ENCODE measurements at places on chromosomes 2 and 18. TPM values are rescaled to one million over a fixed set of nuclear protein-coding genes. Genes with fewer than 3 reads are reported as not detected.

GRCh38 chr2:33083699-33084387 lies 137.1 kb downstream of the LTBP1 start:
- no peak for DNase-seq

- DNase-seq = no peak
Observed at GRCh38 chr18:30819619-30820018, 222.9 kb downstream of the DSC3 start.

Gene THSD7B
- total RNA-seq = 10.5 TPM

GRCh38 chr2:9463698-9464034 lies 10.7 kb upstream of the IAH1 start:
- DNase-seq = no peak

DNA sequence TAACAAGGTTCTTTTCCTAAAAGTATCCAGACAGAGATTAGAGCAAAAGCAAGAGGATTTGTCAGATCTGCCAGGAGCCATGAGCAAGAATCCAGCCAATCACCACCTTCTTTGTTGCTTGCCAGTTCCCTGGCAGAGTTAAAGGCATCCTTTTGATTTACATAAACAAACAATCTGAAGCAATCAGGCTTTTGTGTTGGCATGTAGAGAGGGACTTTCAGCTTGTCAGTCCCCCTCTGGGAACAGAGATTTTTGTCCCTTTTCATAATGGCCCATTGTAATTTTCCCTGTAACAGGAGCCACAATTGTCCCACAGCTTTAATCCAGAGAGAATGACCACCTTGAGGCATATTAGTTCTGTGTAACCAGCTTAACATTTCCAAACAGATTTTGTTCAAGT lies at the start of gene ERMN:
Gene ERMN (minus strand): TSS at position 39 of the 400 bp plus-strand sequence. CDS start 182 bp downstream, outside the sequence.
- DNase-seq = no peak

DNA sequence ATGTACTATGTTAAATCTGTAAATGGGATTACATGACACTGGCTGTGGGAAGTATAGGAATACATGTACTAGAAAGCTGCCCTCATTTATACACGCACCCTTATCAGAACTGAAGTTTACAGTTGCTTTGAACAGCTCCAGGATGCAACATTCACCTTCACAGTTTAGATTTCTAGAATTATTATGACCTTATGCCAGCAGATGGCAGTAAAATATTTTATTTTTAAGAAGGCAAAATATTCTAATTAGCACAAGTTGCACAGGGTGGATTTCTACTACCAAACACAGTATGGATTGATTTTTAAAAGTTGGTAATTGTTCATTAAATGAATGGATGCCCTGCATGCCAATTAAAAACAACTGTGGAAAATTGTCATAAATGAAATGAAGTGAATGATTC lies 670.4 kb downstream of the KCNJ3 start:
- no peak for DNase-seq

- no peak for DNase-seq
Observed at GRCh38 chr2:176642074-176642473, 372.8 kb downstream of the MTX2 start.

DNA sequence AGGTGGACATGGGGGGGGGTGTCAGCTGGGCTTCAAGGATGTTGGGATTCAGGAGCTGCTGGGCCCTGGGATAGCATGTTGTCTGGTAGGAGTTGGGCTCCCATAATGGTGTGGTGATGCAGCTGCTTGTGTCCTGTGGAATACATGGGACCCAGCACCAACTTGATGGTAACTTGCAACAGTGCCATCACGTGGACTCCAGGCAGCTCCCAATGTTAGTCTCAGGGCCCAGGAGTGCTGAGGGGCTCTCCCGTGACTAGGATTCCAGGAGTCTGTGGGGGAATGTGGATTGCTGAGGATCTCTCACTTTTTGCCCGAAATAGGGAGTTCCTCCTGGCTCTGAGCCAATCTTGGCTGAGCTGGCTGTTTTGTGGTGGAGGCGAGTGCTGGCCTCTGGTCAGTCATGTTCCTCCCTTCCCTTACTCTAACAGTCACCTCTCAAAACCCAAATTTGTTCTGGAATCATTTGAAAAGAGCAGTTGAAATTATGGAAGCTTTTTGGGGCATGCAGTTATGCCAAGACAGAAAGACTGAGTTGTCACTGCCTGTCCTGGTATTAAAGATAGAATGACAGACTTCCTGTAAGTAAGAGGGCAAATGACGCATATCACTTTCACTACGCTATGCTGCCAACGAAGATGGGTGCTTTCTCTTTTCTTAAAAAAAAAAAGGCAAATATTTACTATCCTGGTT lies 607.1 kb downstream of the ADCYAP1 start:
- DNase-seq = no peak

DNA sequence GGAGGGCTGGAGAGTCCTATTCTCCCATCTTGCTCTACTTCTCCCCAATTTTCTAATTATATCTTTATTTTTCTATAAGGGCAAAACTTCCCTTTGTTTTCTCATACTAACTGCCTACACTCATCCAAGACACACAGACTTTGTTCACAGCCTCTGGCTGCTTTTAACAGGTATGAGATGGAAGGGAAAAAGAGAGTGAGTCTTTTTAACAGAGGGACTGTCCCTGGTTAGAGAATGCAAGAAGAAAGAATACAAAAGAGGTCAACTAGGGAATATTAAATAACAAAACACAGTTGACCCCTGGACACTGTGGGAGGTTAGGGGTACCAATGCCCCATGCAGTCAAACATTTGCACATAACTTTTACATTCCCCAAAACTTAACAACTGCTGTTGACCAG lies 41.8 kb downstream of the SP100 start:
- DNase-seq = no peak

DNA sequence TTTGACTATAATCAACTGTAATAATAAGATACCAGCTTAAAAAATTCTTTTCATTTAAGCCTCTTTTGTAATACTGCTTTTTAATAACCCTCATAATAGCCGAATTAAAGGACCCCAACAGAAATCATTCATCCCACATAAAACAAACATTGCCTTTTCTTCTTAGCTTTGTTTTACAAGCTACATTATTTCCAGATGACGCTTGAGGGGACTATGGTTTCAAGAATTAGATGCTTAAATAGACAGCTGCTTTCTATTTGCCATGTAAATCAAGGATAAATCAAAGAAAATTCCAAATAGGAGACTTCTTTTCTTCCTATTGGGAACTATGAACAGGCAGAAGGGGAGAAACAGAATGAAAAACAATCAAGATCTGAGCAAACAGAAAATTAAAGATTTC lies 200.7 kb upstream of the SMAD7 start:
- DNase-seq = no peak

GRCh38 chr2:64404002-64404731 lies 49.8 kb upstream of the LGALSL start:
- DNase-seq = peak; percentile 87

Gene TMEFF2
- total RNA-seq = 0.10 TPM

DNA sequence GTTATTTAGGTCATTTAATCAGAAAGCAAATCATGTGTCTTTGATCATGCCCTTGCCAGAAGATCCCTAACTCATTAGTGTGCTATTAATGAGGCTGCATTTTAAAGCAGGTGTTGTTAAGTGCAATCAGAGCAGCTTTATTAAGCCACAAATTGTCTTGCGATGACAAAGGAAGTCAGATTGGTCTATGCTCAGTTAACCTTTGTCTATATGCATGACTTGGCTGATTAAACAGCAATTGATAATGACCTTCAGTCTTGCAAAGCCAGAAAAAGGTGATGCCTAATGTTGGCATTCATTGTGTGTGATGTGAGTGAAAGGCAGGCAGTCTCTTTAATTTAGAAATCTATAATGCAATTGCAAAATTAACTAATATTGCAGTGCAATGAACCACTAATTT lies 166.9 kb downstream of the RND3 start:
- DNase-seq = no peak
